ENCODE measurements at places on chromosomes 12 and 14.

DNA sequence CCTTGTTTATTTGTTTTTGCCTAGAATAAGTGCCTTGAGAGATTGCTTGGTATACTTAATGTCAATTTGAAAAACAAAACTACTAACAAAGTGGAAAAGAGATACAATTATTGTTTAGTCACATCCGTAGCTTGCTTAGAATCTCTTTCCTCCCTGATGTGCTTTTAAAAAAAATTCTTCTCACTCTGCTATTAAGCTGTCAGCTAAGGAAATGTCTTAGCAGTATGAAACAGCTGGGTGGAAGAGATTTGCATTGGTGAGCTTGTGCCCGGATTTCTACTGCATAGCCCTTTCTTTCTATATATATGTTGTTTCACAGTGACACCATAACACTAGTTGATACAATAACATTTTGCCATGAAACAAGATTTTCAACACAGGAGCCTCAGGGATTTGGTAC is 229.4 kb upstream of the RGS6 start:
- no peak for DNase-seq

- no peak for DNase-seq
Measured at GRCh38 chr12:111546758-111547383, 52.2 kb downstream of the ATXN2 start.

DNA sequence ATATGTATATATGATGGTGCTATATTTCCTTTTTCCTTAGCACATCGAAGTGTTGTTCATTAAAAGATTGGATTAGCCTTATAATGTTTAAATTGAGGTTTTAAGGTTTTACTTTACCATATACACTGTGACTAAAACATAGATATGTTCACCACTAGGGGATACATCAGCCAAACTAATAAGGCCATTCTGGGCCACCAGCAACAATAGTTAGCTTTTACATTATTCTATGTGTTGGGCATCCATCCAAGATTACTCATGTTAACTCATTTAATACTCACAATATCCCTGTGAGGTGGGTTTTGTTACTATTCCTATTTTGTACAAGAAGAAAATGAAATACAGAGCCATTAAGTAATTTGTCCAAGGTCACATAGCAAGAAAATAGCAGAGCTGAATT is 202.6 kb upstream of the AVPR1A start:
- no peak for DNase-seq

GRCh38 chr12:54363618-54364017 is 668 bp downstream of the GPR84 start:
- no peak for DNase-seq

DNA sequence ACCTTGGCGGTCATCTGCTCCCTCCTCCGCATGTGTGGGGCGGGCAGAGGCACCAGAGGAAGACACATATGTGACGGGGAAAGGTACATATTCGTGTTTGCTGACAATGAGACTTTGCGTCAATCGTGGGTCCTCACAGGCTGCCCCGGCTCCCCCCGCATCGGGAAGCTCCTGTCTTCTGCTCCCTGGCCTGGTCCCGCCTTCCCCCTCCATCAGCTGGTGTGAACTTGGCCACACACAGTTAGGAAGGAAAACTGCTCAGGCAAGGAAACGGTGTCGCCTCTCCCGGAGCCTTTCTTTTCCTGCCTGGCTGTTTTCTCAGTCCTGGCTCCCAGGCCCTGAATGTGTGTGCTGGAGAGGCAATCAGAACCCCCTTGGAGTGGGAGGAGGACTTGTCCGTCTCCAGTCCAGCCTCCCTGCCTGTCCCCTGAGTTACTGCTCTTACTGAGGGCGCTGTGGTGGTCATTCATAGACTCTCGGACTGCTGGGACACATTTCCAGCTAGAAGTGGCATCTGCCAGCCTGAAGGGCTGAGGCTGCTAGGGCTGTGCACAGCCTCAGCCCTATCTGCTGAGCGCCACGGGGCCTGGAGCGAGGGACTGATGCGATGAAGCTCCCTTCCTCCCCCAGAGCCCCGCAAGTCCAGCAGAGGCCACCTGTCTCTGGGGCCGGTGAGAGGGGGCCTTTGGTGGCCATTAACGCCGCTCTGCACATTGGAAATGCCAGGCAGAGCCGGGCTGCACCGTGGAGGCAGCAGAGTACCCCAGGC is 44.2 kb upstream of the TSPAN9 start:
- no peak for DNase-seq

- DNase-seq, result no peak
Measured at GRCh38 chr12:27550653-27550975, 26.6 kb downstream of the PPFIBP1 start.
